Foreskin fibroblast (primary cell): ENCODE measurements at places on chromosomes 1 and 21.

DNA sequence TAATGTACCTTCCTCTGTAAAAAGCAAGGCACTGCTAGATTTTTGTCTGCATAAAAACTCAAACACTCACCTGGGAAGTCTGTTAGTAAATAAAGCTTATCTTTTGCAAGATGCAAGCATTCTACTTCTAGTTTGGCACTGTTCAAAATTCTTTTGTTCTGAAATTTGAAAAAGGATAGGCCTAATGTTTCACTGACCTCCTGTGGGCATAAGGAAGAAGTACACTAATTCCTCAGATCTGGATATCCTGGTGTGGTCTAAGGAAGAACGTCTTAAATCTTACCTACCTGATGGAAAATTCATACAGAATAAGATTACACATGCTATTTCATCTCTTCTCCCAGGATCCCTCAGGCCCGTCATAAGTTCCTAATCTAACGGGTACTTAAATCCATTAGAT lies 93.5 kb upstream of the CAMK1G start:
- peak; percentile 7 for DNase-seq

- no peak for DNase-seq
These were observed 19.0 kb downstream of the YTHDF2 start for GRCh38 chr1:28755701-28756100.

GRCh38 chr1:226827458-226827857 lies 43.0 kb upstream of the PSEN2 start:
- peak; percentile 33 for DNase-seq

DNA sequence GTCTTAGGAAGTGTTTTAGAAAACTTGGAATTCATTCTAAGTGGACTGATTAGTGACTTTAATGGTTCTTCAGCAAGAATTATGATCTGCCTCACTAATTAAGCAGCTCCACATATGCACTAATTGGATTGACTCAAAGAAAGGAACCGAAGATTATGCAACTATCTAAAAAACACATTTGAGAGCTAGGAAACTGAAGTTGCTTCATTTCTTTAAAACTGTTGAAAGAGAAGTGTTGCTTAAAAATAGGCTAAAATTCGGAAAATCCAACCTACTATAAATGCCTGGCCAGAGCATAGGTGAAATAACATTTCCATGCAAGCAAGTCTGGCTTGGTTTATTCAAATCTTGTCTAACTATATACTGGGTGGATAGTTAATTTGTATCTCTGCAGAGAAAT lies 502.9 kb upstream of the ZRANB2 start:
- DNase-seq = no peak

GRCh38 chr1:231062500-231063270 lies 22.6 kb upstream of the FAM89A start:
- DNase-seq = no peak

- DNase-seq = no peak
These were observed 14.3 kb downstream of the ZNF670 start for GRCh38 chr1:247064304-247064703.

DNA sequence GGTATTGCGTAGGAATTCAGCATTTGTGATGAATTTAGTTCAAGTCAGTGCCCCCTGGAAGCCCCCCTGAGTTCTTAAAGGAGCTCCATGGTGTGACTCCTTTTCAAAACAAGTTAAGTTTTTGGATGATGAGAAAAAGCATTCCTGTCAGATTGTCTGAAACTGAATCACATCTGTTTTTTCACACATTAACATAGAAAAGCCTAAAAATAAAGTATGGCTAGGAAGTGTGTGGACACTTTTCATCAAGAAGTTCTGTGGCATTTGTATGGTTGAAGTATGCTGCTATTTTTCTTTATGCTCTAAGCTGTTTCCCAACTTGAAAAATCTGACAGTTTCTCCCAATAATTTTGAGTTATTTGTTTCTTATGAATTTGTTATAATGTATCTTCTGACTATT lies 33.7 kb downstream of the PRDM2 start:
- no peak for DNase-seq

DNA sequence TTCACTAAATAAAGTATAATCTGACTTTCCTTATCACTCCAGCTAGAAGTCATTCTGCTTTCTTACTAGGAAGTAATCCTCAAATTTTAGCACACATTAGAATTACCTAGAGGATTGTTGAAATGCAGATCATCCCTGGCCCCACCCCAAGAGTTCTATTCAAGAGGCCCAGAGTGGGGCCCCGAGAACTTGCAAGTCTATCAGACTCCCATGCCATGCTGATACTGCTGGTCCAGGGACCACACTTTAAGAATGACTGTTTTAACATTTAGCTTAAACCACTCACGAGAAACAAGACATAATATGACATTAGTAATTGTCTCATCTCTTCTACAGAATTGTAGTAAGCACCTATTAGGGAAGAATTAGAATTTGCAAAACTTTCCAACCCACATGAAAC lies 7.7 kb upstream of the SYNJ1 start:
- DNase-seq = no peak

DNA sequence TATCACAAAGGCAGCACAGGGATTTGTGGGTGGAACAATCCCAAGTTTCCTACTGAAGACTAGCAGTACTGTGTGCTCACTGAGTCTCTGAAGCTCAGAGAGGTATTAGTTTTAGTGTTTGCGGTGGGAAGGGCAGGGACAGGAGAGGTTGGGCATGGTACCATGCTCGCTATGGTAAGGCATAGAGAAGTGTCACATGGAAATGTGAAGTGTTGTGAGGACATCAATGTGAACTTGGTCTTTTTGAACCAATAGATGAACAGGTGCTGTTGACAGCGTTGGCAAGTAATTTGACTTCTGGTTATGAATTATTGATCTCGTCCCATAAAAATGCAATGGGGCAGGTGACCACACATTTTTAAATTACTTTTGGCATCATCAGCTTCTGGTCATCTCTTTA lies 55.8 kb upstream of the ADAMTS1 start:
- no peak for DNase-seq

DNA sequence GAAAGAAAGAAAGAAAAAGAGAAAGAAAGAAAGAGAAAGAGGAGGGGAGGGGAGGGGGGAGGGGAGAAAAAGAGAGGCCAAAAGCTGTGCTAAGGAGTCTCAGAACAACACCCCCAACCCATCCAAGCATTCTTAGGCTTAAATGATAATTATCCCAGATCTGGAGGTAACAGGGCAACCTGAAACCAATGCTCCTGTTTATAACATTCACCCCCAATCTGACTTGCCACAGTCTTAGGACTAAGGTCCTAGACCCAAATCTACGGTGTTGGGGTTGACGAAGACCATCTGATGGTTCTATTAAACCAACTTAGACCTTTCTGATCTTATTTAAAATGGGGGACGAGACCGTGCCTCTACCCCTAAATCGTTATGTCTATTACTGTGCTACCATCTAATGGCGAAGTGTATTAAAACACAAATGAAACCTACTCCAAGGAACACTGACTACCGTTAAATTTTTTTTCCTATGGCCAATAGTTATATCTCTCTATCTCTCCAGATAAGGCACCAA lies 119.3 kb upstream of the CDC42BPA start:
- DNase-seq = peak; percentile 37

DNA sequence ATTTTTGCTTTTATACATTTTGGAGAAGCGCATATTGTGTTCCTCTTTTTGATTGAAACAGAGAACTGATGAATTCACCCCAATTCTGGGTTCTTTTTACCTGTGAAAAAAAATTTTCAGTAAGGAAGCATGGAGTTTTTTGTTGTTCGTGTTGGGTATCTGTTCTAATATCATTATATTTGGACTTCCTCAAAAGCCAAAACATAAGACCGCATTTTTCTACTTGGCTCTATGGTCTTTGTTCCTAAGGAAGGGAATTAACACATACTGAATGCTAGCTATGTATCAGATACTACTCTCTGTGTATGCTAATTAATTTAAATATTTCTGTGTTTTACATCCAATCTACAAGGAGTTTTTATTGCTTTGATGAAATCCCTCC lies 12.9 kb downstream of the EPB41 start:
- DNase-seq = no peak

GRCh38 chr1:229430761-229431283 lies 3.1 kb downstream of the ACTA1 start:
- peak; percentile 23 for DNase-seq

DNA sequence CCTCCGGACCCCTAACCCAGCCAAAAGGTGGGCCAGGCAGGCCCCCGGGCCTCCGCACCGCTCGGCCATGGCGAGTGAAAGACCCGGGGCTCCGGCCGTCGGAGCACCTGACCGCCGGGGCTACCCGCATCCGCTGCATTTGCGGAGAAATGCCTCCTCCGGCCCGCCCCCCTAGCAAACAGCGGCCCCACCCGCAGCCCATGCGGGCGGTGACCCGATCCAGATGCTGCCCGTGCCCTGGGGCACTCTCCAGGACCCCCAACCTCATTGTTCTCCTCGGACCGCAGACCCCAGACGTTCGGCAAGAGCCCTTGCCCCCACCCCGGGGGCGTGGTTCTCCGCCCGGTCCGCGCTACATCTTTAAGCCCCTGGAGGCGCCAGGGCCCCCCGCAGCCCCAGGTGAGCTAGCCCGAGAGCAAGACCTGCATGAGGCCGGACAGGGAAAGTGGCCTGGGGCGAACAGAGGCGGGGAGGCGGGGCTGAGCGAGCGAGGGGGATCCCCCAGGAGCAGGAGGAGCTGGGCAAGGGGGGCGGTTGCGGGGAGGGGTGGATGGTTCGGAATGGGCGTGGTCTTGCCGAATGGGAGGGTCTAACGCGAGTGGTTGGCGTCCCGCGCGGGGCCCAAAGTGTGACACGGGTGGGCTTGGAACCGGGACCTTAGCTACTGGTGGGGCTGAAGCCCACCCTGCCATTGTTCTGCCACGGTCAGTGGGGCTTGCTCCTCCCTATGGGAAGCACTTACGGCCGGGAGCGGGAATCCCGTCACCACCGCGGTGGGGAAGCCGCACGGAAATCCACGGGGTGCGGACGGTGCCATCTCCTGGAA lies 6.3 kb upstream of the CRYBG2 start:
- no peak for DNase-seq

- DNase-seq = no peak
These were observed 166.6 kb downstream of the DYRK1A start for GRCh38 chr21:37532868-37533780.

DNA sequence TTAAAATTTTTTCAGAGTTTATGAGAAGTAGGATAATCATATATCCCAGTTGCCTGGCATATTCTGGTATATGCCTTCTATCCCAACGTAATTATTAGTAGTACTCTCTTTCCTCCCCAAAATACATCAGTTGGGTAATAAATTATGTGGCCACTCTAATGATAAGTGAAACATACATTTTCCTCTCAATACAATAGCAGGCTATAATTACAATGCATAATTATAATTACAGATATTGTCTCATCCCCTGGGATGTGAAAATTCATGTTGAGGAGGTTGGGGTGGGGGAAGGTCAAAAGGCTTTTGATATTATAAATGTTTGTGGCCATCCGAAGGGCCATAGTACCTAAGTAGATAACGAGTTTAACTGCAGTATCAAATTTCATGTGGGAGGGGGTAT lies 277.1 kb downstream of the ST6GALNAC3 start:
- no peak for DNase-seq
